CD4-positive, alpha-beta memory T cell (primary cell): ENCODE measurements at places on chromosomes 4 and X.

- DNase-seq, result no peak
- no peak overlapping the region for H3K4me3 ChIP-seq
- no peaks in the 10 kb centered on the region for H3K4me1 ChIP-seq
- H3K36me3 ChIP-seq, result no peaks in the 10 kb centered on the region
Measured at GRCh38 chr4:54973784-54974183, 151.6 kb downstream of the KDR start.

- H3K36me3 ChIP-seq, result peaks cover 35% of the 10 kb centered on the region
- peaks cover 19% of the 10 kb centered on the region for H3K4me1 ChIP-seq
- H3K27me3 ChIP-seq, result no peaks in the 10 kb centered on the region
- DNase-seq, result no peak
- H3K27ac ChIP-seq, result no peak overlapping the region
- H3K4me3 ChIP-seq, result no peak overlapping the region
Measured at GRCh38 chrX:154775419-154776349, 13.0 kb downstream of the DKC1 start.

- no peaks in the 10 kb centered on the region for H3K36me3 ChIP-seq
- H3K27ac ChIP-seq, result no peak overlapping the region
- H3K27me3 ChIP-seq, result no peaks in the 10 kb centered on the region
- no peak overlapping the region for H3K4me3 ChIP-seq
- DNase-seq, result no peak
- no peaks in the 10 kb centered on the region for H3K4me1 ChIP-seq
Measured at GRCh38 chr4:104205116-104205515, 289.6 kb downstream of the CXXC4 start.

- no peak overlapping the region for H3K4me3 ChIP-seq
- H3K27ac ChIP-seq, result no peak overlapping the region
- H3K36me3 ChIP-seq, result no peaks in the 10 kb centered on the region
- H3K27me3 ChIP-seq, result no peaks in the 10 kb centered on the region
- H3K4me1 ChIP-seq, result no peaks in the 10 kb centered on the region
- DNase-seq, result no peak
Measured at GRCh38 chr4:105569057-105569865, 16.8 kb downstream of the ARHGEF38 start.

DNA sequence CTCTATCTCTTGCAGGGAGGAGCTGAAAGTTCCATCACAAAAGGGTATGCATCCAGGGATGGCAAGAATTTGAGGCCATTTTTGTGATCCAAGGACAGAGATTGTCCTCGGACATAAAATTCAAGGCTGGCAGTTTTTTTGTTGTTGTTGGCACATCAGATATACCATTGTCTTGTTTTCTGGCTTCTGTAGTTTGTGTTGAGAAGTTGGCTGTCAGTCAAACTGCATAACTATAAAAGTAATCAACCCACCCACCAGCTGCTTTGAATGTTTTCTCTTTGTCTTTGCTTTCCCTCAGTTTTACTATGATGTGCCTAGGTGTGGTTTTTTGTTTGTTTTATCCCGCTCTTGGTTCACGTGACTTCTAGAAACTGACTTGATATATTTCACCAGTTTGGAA is 21.6 kb upstream of the PDZD4 start:
- H3K36me3 ChIP-seq, result no peaks in the 10 kb centered on the region
- no peaks in the 10 kb centered on the region for H3K27me3 ChIP-seq
